ENCODE measurements at places on chromosomes 2 and 18. TPM values are rescaled to one million over a fixed set of nuclear protein-coding genes. Genes with fewer than 3 reads are reported as not detected.

NAT8 gene
- not detected for total RNA-seq

TNS1 gene
- 120 TPM for total RNA-seq

ACVR1 gene
- 22.7 TPM for total RNA-seq

TBR1 gene
- total RNA-seq: 0.06 TPM

GRCh38 chr2:64330281-64331113, 123.5 kb upstream of the LGALSL start:
- peak; percentile 95 for DNase-seq

- no peak for DNase-seq
Observed at GRCh38 chr2:180933332-180933731, 47.1 kb upstream of the UBE2E3 start.

- no peak for DNase-seq
Observed at GRCh38 chr2:60095903-60096302, 457.6 kb downstream of the BCL11A start.

GRCh38 chr2:233307565-233307964, at the start of gene SAG:
Gene SAG (plus strand): TSS chr2:233307816. CDS start chr2:233309190, 1,374 bp downstream.
- DNase-seq: no peak

DNA sequence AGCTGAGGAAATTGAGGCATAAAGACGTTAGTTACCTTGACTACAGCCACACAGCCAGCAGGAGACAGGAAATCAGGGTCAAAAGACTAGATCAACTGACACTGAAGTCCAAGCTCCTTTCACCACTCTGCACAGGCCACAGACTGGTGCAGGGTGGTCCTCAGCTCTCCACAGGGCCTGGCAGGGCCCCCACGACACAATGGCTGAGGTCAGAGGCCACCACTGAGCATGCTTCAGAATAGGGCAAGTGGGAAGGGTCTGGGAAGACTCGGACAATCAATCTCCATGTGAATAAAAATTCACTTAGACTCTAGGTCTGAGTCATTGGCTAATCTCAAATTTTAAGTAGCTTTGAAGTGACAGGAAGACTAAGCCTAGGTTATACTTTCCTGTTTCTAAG, 201.7 kb downstream of the ALK start:
- no peak for DNase-seq

GRCh38 chr2:177738461-177739235, 333.9 kb downstream of the PDE11A start:
- no peak for DNase-seq

GRCh38 chr2:12457831-12458230, 258.9 kb upstream of the TRIB2 start:
- no peak for DNase-seq
